CD4-positive, alpha-beta T cell treated with Interleukin-21 for 1 hour (primary cell): ENCODE measurements at places on chromosomes 12 and 14.

DNA sequence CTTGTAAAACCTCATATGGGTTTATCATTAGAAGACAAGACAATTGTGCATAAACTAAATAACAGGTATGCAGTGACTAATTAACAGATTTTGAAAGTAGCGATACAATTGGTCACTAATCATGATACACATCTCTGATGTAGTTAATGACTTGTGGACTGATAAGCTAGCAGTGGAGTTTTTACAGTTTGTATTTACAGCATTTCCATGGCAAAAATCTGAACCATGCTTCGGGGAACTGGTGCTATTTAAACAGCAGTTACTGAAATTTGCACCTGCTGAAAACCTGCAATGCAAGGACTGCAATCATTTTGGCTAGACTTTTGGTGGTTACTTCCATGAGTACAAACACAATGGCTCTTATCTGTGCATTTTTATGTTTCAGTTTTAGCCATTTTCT, 471.2 kb downstream of the RERGL start:
- no peak for DNase-seq

- no peak for DNase-seq
These were observed 509 bp downstream of the PLEKHG6 start for GRCh38 chr12:6310771-6311610.

DNA sequence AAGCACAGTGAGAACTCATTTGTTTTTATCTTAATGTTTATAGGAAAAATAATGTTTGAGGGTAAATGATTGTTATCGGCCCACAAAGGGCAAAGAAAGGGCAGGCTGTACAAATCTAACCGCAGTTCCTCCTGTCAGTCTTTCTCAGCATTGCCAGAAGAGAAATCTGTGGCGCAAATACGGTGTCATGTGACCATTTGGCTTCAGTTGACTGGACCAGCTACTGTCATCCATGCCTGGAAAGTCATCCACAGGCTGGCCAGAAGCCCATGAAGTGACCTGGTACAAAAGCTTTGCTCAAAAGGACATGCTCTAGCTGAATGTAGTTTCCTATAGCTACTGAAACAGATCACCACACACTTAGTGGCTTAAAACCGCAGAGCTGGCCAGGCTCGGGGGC, 43.6 kb downstream of the HCAR2 start:
- no peak for DNase-seq

- DNase-seq, result no peak
These were observed 219.3 kb upstream of the EEA1 start for GRCh38 chr12:93148412-93148811.

DNA sequence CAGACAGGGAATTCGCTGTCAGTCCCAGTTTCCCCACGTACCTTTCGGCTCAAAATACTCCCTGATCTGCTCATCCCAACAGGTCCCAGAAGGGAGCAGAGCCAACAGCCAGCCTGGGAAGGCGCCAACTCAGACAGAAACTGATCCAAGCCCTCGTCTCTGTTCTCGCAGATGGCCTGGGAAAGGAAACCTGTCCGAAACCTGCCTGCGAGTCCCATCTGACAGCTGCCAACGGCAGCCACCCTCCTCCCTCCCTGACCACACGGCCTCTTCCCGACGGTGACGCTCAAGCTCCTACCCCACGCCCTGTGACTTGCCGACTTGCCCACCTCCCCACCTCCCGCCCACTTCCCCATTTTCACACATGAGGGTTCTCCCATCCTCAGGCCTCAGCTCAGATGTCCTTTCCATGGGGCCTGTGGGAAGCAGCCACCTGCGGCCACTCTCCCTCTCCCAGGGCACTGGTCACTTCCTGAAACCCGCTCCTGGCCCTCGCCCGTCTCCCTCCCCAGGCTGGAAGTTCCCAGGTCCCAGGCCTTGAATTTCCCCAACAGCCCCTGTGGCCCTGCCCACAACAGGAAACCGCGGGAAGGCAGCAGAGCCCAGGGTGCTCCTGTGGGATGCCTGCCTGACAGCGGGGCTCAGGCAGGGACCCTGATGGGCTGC, 60.9 kb upstream of the FBRSL1 start:
- no peak for DNase-seq

DNA sequence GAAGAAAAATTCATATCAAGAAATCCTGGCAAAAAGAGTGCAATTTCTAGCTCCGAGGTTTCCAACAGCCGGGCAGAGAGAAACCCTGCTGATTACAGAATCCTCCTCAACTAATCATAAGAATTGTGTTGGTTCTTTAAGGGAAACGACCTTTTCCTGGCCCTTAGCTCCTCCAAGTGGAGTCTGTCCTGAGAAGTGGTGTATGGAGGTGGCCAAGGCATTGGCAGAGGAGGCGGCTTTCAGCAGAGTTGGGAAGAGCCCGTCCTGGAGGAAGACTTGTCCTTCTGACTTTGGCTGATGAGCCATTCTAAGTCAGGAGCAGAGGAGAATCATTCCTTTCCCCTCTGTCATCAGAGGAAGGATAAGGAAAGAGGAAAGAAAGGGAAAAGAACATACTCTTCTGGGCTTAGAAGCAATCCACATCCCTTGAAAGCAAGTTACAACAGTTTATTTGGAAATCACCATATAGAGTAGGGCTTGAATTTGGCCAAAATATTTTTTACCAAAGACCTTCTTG, 46.5 kb upstream of the PTCSC3 start:
- no peak for DNase-seq

DNA sequence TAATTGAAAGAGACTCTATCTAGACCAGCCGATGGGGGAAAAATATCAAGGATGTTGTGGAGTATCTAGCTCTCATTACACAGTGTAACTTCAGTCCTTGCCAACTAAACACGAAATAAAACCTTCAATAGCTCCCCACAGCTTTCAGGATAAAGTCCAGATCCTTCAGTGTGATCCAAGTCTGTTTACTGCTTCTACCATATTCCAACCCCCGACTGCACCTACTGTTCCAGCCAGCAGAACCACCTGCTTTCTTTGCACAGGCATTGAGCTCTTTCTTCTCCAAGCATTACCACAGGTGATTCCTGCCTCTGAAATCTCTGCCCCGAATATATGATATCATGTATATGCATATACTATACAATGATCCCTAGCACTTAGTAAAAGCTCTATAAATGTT, 2.2 kb upstream of the LRRC23 start:
- no peak for DNase-seq

DNA sequence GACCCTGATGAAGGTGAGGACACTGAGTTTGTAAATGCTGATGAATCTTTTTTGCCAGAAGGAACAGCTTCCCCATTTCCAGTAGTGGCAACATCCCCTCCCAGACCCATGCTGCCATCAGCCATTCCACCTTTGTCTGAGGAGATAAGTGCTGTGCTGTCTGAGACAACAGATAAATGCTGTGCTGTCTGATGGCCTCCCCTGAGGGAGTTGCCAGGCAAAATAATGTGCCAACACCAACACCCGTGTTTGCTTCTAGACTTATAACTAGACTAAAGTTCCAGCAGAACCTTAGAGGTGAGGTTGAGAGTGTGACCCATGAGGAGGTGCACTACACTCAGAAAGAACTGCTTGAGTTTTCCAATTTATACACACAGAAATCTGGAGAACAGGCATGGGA, 349.5 kb downstream of the C12orf75 start:
- no peak for DNase-seq

DNA sequence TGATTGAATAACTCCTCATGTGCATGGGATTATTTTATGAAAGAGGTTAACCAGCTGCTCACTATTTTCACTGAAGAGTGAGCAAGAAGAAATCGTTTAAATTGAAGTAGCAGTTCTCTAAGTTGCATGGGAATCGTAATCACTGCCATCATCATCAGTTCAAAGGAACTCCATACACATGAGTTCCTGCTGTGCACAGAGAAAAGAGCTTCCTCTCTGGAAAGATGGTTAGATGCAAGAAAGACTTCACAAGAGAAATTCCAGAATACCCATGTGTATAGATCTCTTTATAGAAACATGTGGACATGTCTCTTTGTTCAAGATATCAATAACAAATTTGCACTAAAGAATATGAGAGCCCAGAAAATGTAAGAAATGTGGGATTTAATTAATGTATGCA, 291.3 kb downstream of the PDZRN4 start:
- no peak for DNase-seq

DNA sequence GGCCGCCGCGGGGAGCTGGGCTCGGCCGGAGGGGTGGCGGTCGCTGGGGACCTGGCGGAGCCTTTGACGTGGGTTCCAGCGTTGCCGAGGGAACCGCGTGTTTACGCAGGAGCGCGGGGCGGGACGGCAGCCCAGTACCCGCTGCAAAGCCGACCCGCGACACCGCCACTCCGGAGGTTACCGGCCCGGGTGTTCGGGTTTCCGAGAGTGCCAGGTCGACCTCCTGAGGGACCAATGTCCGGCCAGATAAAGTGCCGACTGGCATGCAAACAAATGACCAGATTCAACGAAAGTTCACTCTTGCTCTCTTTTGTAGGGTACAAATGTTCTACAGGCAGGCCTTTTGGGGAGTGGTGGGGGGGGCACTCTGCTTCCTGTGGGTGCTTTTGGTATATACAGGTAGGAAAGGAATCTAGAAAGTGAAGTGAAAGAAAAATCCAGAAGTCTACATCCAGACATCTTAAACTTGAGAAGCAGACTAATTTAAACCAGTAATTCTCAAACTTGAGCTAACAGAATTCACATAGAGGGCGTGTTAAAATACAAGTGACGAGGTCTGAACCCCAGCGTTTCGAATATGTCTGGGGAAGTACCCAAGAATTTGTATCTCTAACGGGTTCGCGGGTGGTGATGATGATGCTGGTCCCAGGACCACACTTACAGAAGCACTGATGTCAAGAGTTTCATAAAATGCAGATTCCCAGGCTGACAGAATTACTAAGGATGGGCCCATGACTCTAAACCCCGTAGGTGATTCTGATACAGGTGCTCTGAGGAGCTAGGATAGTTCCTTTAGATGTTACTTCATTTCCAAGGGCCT, at the start of gene GPR135:
GPR135 (minus strand) TSS at position 65 of the 820 bp plus-strand sequence. CDS start 154 bp downstream, outside the sequence.
- peak; percentile 32 for DNase-seq

DNA sequence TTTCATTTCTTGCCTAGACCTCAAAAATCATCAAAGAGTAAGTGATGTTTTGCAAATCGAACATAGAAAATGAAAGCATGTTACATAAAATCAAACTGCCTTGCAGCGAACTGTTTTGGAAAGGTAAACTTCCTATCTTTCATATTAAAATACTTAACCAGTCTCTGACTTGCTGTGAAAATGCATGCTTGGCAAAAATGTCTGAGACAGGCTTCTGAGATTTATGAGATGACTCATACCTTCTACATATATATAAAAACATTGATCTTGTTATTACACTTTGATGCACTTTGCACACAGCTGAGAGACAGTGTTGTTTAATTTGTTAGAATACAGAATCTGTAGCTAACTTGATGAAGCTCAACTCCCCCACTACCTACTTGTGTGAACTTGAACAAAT, 179.1 kb downstream of the KITLG start:
- no peak for DNase-seq

DNA sequence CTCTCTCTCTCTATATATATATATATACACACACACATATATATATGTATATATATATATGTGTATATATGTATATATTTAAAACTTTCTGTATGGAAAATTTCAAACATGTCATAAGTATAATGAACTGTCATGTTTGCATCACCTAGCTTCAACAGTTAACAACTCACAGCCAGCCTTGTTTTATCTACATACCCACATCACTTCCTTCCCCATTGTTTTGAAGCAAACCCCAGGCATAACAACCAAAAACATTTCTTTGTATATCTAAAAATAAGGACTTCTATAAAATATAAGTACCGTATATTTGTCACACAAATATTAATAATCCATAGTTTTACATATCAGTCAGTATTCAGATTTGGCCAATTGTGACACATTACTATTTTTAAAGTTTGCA, 57.4 kb downstream of the PAPOLA start:
- no peak for DNase-seq

- DNase-seq, result no peak
These were observed at the start of gene RASSF8 for GRCh38 chr12:25958428-25959070. Gene RASSF8 (plus strand): TSS chr12:25958682. CDS start chr12:26055344, 96,662 bp downstream.

DNA sequence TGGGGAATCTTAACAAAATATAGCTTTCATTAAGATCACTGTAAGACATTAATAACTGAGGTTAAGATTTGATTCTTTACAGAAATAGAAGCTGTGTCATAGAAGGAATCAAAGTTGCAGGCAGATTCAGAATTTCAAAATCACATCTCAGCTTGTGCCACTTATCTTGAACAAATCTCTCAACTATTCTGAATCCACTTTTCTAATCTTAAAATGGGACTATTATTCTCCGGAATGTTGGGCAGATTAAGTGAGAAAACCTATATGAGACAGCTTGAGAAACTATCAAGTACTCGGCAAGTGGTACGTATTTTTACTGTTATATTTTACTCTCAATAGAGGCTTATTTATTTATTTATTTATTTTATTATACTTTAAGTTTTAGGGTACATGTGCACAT, 28.4 kb downstream of the PZP start:
- no peak for DNase-seq

DNA sequence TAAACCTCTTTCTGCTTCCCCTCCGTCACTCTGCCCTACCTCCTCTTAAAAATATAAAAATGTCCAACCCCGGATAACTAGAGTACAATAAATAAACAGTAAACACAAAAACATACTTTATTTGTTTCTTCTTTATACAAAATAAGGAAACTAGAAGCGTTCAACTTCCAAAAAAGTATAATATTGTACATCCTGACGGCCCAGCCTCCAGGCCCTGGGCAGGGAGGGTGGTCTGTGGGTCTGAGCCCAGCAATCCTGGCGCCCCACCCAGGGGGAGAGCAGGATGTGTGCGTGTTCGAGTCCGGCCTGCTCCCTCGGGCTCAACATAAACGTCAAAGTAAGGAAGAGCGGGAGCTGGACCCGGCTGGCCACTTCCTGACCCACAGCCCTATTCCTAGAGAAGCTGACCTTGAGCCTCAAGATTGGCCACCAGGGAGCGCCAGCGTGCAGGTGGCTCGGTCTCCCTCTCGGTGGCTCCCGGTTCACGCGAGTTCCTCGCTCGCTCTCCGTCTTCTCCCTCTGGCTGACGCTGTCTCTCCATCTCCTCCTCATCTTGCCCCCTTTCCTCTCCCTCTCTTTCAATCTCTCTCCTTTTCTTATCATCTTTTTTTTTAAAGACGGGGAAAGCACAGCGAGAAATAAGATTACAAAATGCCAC, 9.4 kb downstream of the LHX5 start:
- DNase-seq, result peak; percentile 61

DNA sequence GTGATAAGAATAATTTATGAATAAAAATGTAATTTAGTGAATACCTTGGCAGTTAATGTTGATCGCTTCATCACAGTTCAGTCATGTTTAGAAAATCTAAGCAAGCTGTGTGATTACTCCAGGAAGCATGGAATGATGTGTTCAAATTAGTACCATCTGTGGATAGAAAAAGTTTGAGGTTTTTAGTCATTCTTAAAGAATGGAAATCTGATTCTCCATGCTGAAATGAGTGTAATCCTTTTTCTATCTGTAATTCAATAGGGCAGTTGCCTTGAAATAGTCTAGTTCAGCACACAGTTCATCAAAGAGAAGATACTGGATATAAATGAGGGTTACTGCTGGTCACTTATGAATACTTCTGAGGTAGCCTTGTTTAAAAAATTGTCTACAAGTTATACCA, 127.2 kb upstream of the MYF6 start:
- DNase-seq, result no peak
